ENCODE measurements at places on chromosomes 6 and 20. TPM values are rescaled to one million over a fixed set of nuclear protein-coding genes. Genes with fewer than 3 reads are reported as not detected.

The ATP9A gene
- 2.4 TPM for total RNA-seq

GRCh38 chr6:97459535-97459934, 176.5 kb upstream of the MMS22L start:
- no peak for DNase-seq

The SIGLEC1 gene
- not detected for total RNA-seq

- no peak for DNase-seq
Measured at GRCh38 chr6:170434117-170434820, 118.8 kb downstream of the PSMB1 start.

The UNC5CL gene
- 0.37 TPM for total RNA-seq

- peak; percentile 22 for DNase-seq
Measured at GRCh38 chr6:108661430-108661829, 100.7 kb downstream of the FOXO3 start.

The TMEM74B gene
- total RNA-seq, result 0.29 TPM

The PLG gene
- total RNA-seq, result not detected

All from HT1080 (cell line).